ENCODE measurements at places on chromosomes 16 and 17.

- DNase-seq = no peak
These were observed 51.2 kb downstream of the SOX9 start for GRCh38 chr17:72171703-72172667.

DNA sequence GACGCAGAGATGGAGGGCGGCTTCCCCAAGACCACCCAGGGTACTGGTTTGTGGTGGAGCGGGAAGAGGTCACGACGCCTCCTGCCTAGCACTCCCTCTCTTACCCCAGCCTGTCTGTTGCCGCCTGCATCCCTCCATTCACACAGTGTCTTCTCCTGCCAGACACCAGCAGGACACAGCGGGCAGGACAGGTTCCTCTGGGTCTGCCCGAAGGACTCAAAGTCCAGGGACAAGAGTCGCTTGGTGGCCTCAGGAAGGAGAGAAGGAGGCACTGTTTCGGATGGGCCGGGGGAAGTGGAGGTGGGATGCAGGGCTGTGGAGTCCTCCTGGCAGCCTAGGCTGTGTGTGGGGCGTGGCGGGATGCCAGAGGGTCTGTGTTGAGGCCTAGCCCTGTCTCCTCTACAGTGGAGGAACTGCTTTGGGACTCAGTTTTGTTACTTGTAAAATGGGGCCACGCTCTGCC lies 19.6 kb upstream of the TNS4 start:
- DNase-seq = no peak

DNA sequence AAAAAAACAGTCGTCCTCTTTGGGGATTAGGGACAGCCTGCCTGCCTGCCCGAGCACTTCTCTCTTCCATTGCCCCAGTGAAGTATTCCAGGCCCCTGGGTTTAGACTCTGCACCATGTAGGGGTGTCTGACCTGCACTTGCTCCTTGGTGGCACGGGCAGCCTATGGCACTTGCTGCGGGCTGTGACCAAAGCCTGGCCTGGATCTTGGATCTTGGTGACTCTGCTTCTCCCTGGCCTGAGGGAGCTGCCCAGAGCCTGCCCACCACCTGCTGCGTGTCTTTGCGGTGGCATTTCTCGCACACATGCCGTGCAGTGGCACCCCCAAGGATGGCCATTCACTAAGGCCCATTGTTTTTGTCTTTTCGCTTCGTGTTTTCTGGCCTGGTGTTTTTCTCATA lies 6.1 kb upstream of the STH start:
- DNase-seq = no peak

DNA sequence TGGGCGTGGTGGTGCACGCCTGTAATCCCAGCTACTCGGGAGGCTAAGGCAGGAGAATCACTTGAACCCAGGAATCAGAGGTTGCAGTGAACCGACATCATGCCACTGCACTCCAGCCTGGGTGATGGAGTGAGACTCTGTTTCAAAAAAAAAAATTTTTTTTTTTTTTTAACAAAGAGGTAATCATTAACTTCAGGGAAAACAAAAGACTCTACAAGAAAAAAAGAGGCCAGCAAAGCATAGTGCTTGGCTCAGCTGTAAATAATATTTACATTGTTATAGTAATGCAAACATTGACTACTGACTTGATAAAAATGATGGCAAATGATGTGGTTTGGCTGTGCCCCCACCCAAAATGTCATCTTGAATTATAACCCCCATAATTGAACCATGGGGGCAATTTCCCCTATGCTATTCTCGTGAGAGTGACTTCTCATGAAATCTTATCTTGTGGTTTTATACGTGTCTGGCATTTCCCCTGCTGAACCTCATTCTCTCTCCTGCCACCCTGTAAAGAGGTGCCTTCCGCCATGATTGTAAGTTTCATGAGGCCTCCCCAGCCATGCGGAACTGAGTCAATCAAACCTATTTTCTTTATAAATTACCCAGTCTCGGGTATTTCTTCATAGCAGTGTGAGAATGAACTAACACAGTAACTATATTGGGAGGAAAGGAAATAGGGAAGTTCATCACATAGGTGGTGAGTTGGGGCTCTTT lies 12.7 kb upstream of the SSTR2 start:
- no peak for DNase-seq

GRCh38 chr17:57085448-57086068 lies 512 bp downstream of the AKAP1 start:
- no peak for DNase-seq

DNA sequence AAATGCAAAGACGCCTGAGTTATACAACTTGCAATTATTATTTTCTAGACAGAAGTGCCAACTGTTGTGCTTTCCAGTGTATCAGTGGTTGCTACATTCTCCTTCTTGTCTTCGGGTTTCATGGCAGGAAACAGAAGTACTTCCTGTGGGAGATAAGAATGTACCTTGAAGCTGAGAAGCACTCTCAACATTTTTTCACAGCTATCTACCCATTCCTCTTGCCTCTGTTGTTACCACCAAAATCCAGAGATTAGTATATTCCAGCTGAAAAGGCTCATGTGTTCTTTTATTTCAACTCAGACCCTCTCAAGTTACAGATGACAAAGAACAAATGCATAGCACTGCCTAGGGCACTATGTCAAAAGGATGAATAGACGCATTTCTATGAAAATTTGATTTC lies 4.8 kb upstream of the ADAT1 start:
- no peak for DNase-seq

DNA sequence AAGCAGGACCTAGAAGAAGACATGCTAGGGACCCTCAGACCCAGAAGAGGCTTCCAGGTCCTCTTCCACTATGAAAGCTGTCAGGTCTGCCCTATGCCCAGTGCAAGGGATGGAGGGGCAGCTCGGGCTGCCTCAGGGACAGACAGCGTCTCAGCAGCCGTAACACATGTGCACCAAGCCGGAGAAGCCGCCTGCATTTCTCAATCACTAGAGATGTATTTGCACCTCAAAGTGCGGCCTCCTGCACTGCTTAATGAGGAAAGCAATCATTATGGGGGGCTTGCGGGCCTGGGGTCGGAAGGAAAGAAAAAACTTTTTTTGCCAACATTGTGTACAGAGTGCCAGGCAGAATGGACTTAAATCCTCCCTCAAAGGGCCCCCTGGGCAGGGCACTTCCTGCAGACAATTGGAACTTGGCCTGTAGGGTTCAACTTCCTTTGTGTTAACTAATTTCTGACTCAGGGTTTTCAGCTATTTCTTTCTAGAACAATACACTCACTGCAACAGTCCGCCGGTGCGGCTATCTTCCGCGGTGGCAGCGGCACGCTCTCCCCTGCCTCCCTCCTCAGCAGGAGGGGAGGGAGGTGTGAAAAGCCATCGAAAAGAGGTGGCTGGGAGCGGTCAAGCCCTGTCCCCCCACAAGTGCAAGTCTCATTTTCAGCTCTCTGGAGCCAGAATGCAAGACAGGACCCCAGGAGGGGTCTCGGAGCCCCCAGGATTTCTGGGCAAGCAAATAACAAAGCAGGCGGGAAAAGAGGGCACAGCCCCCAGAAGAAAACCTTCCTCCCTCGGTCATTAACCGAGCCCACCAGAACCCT lies 101.2 kb downstream of the ZNF423 start:
- DNase-seq = no peak

- no peak for DNase-seq
These were observed 156.5 kb downstream of the RGS9 start for GRCh38 chr17:65293584-65294180.

DNA sequence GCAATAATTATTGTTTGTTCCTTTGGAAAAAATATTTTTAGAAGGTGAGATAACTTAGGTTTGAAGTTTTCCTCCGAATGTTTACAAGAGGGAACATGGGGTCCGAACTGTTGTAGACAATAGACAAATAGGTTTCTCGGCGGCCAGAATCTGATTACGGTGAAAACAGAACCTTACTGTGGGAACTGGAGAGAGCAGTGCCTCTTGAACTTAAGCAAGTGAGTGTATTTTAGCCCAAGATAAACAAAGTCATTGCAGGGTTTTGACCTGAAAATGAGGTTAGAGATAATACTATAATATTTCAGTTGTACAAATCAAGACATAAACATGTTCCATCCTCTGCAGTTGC lies 134.7 kb downstream of the ABCA8 start:
- DNase-seq = no peak

DNA sequence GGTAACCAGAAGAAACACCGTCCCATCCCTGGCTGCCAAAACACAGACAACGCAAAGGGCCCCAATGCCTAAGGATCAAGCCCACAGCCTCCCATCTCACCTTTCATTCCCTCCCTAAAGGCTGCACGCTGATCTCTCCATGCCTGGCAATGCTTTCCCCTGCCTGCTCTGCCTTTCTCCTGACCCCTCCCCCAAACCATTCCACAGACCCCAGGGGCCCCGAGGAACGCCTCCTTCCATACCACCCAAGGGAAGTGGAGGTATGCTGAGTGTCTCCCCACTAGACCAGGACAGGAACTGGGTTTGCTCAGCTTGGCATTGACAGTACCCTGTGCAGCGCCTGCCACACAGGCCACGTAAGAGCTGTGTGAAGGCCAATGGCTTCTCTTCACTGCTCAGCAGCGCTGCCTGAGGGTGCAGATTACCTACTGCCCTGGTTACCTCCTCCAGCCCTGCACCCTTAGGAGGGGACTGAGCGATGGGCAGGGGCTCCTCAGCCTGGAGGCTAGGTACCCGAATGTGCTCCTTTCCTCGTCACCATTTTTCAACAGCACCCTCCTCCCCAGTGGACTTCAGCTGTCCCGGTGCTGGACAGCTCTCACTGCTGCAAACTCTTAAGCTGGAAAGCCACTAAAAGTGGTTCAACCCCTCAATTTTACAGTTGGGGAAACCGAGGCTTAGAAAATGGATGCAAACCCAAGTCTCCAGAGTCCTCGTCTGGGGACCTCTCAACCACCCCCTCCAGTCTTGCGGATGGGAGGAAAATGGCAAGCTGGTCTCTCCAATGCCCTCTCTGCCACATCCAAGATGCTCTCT lies 45.0 kb downstream of the SRCIN1 start:
- DNase-seq = no peak
